ENCODE measurements at places on chromosomes 2 and 18. TPM values are rescaled to one million over a fixed set of nuclear protein-coding genes. Genes with fewer than 3 reads are reported as not detected.

Gene MC2R
- not detected for total RNA-seq

Gene CHRNA1
- not detected for total RNA-seq

Gene RUFY4
- total RNA-seq, result not detected

Gene SCYGR4
- total RNA-seq, result not detected

Gene GKN2
- total RNA-seq, result 53.3 TPM

Gene BOLL
- not detected for total RNA-seq

GRCh38 chr2:156021146-156022040, 311.1 kb downstream of the NR4A2 start:
- H3K27ac ChIP-seq, result no peak overlapping the region
- no peaks in the 10 kb centered on the region for H3K4me1 ChIP-seq
- no peak for DNase-seq

GRCh38 chr2:25957743-25958142, 24.6 kb downstream of the KIF3C start:
- no peaks in the 10 kb centered on the region for H3K36me3 ChIP-seq
- H3K4me3 ChIP-seq, result no peak overlapping the region
- H3K4me1 ChIP-seq, result peaks cover 13% of the 10 kb centered on the region
- no peak overlapping the region for H3K27ac ChIP-seq
- no peak for DNase-seq

GRCh38 chr2:99880148-99880963, 262.0 kb downstream of the AFF3 start:
- no peaks in the 10 kb centered on the region for H3K27me3 ChIP-seq
- no peak for DNase-seq
- peaks cover 9% of the 10 kb centered on the region for H3K4me1 ChIP-seq
- no peak overlapping the region for H3K4me3 ChIP-seq

DNA sequence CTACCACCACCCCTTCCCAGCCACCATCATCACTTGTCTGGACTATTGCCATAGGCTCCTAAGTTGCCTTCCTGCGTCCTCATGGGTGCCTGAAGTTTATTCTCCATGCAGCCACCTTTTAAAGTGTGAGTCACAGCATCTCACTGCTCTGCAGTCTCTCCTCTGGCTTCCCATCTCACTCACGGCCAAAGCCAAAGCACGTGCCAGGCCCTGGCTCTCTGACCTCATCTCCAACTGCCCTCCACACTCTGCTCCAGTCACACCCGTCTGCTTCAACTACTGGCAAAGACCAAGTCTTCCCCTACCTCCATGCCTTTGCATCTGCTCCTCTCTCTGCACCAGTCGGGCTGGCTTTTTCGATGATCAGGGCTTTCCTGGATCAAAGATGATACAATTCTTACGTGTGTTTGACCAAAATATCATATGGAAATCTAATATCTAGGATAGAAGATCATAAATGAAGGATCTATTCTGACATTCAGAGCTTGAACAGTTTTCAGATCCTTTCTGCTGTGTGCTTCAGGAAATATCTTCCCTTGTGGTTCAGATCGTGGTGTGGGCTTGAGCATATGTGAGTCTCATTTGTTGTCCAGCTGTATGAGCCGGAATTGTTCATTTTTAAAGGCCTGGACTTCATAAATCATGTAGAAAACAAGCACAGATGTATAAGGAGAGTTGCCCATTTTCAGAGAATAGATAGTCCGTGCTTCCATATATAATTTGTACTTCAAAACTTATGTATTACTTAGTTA, 175.6 kb downstream of the PRKCE start:
- DNase-seq, result no peak
- no peak overlapping the region for H3K4me3 ChIP-seq
- H3K36me3 ChIP-seq, result no peaks in the 10 kb centered on the region
- no peak overlapping the region for H3K27ac ChIP-seq
- H3K4me1 ChIP-seq, result peaks cover 23% of the 10 kb centered on the region

GRCh38 chr2:109370399-109371035, 241.5 kb downstream of the SH3RF3 start:
- H3K27ac ChIP-seq, result no peak overlapping the region
- no peak overlapping the region for H3K4me3 ChIP-seq
- DNase-seq, result no peak
- H3K27me3 ChIP-seq, result no peaks in the 10 kb centered on the region

- no peaks in the 10 kb centered on the region for H3K27me3 ChIP-seq
- H3K27ac ChIP-seq, result peak overlapping the region; percentile 86
- no peaks in the 10 kb centered on the region for H3K36me3 ChIP-seq
These were observed 1.5 kb downstream of the TET3 start for GRCh38 chr2:73986085-73986681.

DNA sequence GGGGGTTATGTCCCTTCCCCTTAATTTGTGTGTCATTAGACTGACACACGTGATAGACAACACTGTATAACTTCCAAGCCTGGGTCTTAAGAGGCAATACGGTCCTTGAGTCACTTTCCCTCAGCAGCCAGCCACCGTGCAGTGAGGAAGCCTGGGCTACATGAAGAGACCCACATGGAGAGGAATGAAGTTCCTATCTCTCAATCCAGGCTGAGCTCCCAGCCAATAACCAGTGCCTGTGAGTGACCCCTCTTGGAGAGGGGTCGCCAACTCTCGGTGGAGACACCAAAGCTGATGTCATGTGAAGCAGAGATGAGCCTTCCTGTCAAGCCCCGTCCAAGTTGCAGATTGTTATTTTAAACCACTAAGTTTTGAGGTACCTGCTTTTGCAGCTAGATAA, 5.7 kb upstream of the WDSUB1 start:
- no peak overlapping the region for H3K4me3 ChIP-seq
- H3K36me3 ChIP-seq, result no peaks in the 10 kb centered on the region
- DNase-seq, result no peak
- no peaks in the 10 kb centered on the region for H3K27me3 ChIP-seq

DNA sequence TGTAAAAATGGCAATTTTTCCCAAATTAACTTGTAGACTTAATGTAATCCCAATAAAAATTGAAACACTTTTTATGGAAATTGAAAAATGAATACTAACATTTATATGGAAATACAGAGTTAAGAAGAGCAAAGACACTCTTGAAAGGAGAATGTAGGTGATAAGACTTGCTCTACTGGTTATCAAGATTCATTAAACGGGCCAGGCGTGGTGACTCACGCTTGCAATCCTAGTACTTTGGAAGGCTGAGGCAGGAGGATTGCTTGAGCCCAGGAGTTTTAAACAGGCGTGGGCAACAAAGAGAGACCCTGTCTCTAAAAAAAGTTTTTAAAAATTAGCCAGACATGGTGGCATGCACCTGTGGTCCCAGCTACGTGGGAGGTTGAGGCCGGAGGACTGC, 29.5 kb upstream of the ZNF396 start:
- peaks cover 3% of the 10 kb centered on the region for H3K4me1 ChIP-seq
- H3K4me3 ChIP-seq, result no peak overlapping the region
- H3K36me3 ChIP-seq, result no peaks in the 10 kb centered on the region

DNA sequence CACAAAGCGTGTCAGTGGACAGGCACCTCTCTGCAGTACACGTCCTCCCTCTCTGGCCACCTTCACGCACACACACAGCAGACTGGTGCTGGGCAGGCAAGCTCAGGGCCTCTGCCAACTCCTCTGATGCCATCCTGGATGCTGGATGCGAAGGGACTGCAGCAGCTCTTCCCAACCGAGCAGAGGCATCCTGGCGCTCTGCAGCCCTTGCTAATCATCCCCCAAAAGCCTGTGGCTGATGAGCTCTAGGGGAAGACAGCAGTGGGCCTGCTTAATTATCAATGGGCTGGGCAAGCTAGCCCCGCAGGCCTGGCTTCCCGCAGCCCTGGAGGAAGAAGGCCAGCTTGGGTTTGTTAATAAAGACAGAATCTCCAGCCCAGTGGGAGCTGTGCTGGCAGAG, 71.3 kb upstream of the TEX51 start:
- no peak overlapping the region for H3K27ac ChIP-seq
- H3K27me3 ChIP-seq, result no peaks in the 10 kb centered on the region
- H3K4me3 ChIP-seq, result no peak overlapping the region
- H3K4me1 ChIP-seq, result no peaks in the 10 kb centered on the region

DNA sequence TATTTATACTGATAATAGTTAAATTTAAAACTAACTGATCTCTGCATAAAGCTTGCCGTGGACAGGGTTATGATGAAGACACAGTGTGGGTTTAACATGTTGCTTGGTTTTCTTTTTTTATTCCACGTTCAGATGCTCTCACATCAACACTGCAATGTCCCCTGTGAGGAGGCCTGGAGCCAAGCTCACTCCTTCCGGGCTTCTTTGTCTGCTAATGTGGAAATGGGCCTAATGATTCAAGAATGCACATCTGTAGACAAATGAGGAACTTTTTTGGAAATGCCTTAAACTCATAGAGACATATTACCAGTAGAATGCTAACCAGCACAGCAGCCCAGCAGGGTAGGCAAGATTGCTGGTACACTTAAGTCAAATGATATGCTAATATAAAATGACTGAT, 208.0 kb downstream of the GALR1 start:
- no peaks in the 10 kb centered on the region for H3K4me1 ChIP-seq
- no peaks in the 10 kb centered on the region for H3K27me3 ChIP-seq
- DNase-seq, result no peak
- H3K27ac ChIP-seq, result no peak overlapping the region
- no peaks in the 10 kb centered on the region for H3K36me3 ChIP-seq

GRCh38 chr2:142796161-142796560, 81.3 kb upstream of the KYNU start:
- H3K27ac ChIP-seq, result no peak overlapping the region
- no peaks in the 10 kb centered on the region for H3K4me1 ChIP-seq
- no peak for DNase-seq
- no peaks in the 10 kb centered on the region for H3K27me3 ChIP-seq
- no peaks in the 10 kb centered on the region for H3K36me3 ChIP-seq
- H3K4me3 ChIP-seq, result no peak overlapping the region

DNA sequence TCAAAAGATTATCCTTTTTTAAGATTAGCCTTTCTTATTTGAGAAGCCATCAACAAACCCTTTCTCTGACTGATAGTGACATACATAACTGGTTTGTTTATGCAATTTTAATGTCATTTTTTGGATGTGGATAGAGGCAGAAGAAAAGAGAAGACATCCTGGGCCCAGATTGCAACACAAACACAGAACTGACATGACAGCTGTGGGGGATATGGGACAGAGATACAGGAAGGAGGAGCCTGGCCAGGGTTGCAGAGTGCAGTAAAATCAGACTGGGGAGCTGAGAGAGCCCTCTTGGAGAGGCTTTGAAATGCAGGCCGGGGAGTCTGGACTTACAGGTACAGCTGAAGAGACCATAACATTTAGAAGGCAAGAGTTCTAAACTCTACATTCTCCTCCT, 65.1 kb downstream of the SIGLEC15 start:
- peaks cover 7% of the 10 kb centered on the region for H3K4me1 ChIP-seq
- no peak overlapping the region for H3K27ac ChIP-seq
- H3K4me3 ChIP-seq, result no peak overlapping the region

GRCh38 chr2:156309167-156309566, 23.4 kb downstream of the NR4A2 start:
- H3K4me3 ChIP-seq, result no peak overlapping the region
- H3K36me3 ChIP-seq, result no peaks in the 10 kb centered on the region
- H3K27me3 ChIP-seq, result no peaks in the 10 kb centered on the region
- no peaks in the 10 kb centered on the region for H3K4me1 ChIP-seq
- DNase-seq, result no peak

- no peak overlapping the region for H3K27ac ChIP-seq
- H3K4me3 ChIP-seq, result no peak overlapping the region
- H3K4me1 ChIP-seq, result no peaks in the 10 kb centered on the region
- H3K27me3 ChIP-seq, result no peaks in the 10 kb centered on the region
- no peaks in the 10 kb centered on the region for H3K36me3 ChIP-seq
These were observed 188.7 kb downstream of the RND3 start for GRCh38 chr2:150298571-150299305.

DNA sequence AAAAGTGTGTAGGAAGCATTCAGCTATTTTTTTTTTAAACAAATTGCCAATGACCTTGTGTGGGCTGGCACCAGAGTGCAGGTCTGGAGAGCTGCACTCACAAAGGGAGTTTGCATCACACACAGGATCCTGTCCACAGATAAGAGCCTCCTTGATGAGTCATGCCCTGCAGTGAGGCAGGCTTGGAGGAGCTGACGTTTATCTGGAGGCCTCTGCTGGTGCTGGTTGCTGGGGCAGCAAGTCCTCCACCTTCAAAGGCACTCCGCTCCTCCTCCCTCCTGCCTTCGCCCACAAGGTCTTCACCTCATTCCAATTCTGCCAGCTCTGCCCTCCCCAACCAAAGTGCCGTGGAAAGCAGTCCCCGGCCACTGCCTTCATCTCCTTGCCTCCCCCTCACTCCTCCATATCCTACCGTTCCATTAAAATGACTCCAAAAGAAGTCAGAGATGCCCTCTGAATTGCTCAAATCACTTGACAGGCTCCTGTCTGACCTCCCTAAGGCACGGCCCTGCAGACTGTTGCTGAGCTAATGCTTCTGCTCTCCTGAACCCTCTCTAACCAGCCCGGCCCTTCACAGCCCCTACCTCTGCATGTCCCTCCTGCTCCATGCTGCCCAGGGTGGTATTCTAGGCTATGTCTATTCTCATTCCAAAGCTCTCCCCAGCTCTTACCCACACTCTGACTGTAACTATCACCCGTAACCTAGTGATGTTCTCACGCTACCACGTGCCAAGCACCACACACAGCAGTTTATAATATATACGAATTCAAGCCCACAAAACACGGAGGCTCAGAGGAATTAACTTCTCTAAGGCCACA, 30.9 kb downstream of the LONRF2 start:
- no peaks in the 10 kb centered on the region for H3K36me3 ChIP-seq
- DNase-seq, result peak; percentile 84
- no peak overlapping the region for H3K4me3 ChIP-seq
- H3K4me1 ChIP-seq, result peaks cover 5% of the 10 kb centered on the region
- no peaks in the 10 kb centered on the region for H3K27me3 ChIP-seq

- no peaks in the 10 kb centered on the region for H3K4me1 ChIP-seq
- H3K4me3 ChIP-seq, result no peak overlapping the region
- no peaks in the 10 kb centered on the region for H3K36me3 ChIP-seq
- DNase-seq, result no peak
These were observed 197.6 kb upstream of the MC4R start for GRCh38 chr18:60570172-60570571.

GRCh38 chr18:56812674-56813073, 161.5 kb downstream of the WDR7 start:
- H3K4me1 ChIP-seq, result no peaks in the 10 kb centered on the region
- no peak overlapping the region for H3K4me3 ChIP-seq
- no peaks in the 10 kb centered on the region for H3K36me3 ChIP-seq
- no peak for DNase-seq
- no peaks in the 10 kb centered on the region for H3K27me3 ChIP-seq

- no peaks in the 10 kb centered on the region for H3K4me1 ChIP-seq
- H3K36me3 ChIP-seq, result no peaks in the 10 kb centered on the region
- no peak overlapping the region for H3K27ac ChIP-seq
- no peaks in the 10 kb centered on the region for H3K27me3 ChIP-seq
- DNase-seq, result no peak
These were observed 57.7 kb upstream of the SCN9A start for GRCh38 chr2:166433457-166433856.

- peak overlapping the region; percentile 36 for H3K27ac ChIP-seq
- no peak overlapping the region for H3K4me3 ChIP-seq
- DNase-seq, result peak; percentile 53
- no peaks in the 10 kb centered on the region for H3K36me3 ChIP-seq
- H3K4me1 ChIP-seq, result peaks cover 25% of the 10 kb centered on the region
- H3K27me3 ChIP-seq, result no peaks in the 10 kb centered on the region
These were observed 10.2 kb downstream of the NEDD4L start for GRCh38 chr18:58054041-58054781.

GRCh38 chr2:213885485-213885884, 525.4 kb upstream of the VWC2L start:
- H3K36me3 ChIP-seq, result no peaks in the 10 kb centered on the region
- H3K4me1 ChIP-seq, result no peaks in the 10 kb centered on the region
- no peak for DNase-seq
- H3K4me3 ChIP-seq, result no peak overlapping the region
- no peaks in the 10 kb centered on the region for H3K27me3 ChIP-seq
